Activated CD4-positive, alpha-beta T cell treated with anti-CD3 and anti-CD28 coated beads, Interleukin-2, amount 50 U/mL, for 24 hours (primary cell): ENCODE measurements at places on chromosomes 4 and X.

- DNase-seq: peak; percentile 55
Observed at GRCh38 chrX:45710081-45710801, 509.6 kb upstream of the DIPK2B start.

- DNase-seq: no peak
Observed at GRCh38 chr4:7426525-7427171, 8.1 kb downstream of the PSAPL1 start.

- no peak for DNase-seq
Observed at GRCh38 chr4:116926631-116927295, 158.6 kb downstream of the TRAM1L1 start.

- DNase-seq: no peak
Observed at GRCh38 chr4:34644579-34645115, 1599.7 kb downstream of the ARAP2 start.

DNA sequence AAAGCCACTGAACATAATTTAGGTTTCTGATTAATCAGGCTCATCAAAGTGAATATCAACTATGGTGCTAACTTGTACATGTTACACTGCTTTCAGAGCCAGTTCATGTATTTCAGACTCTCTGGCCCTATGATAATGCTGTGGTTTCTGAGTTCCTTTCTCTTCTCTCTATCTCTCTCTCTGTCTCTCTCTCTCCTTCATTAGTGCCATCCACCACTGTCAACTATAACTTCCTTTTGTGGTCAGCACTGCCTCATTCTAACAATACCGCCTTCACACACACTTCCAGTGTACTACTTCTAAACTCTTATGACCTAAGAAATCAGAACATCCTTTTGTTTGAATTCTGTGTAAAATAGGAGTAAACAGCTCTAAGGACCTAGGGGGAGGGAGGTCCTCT is 907.1 kb downstream of the RPA4 start:
- DNase-seq: no peak

DNA sequence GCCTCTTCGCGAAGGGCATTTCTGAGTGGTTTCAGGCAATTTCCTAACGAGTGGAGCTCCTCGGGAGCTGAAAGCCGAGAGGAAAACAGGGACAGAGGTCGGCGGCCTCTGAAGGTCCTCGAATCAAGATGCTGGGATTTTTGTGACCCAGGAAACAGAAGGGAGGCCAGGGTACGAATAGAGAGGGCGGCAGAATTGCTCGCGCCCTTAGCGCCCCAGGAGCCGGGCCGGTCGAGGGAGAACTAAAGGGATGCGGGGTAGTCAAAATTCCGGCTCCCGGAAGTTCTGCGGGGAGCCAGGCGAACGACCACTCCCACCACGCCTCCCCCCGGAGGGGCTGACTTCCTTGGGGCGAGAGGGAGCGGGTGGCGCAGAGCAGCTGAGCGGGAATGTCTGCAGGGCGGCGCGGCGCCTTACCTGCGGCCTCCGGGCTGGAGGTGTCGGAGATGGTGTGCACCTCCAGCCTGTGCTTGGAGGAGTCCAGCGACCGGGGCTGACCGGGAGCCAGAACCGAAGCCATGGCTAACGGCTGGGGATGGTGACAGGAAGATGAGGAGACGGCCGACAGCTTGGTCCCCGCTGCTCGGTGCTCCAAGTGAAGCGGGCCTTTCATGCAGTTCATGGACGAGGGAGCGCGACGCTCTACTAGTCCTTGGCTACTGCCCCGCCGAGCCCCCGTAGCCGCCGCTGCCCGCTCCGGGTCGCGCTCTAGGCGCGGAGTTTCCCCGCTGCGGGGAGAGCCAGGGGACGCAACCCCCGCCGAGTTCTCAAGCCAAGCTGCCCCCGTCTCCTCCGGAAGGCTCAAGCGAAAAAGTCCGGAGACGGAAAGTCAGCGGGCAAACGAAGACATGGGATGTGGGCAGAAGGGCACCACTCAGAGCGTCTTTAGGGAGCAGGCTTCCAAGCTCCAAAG is 782 bp downstream of the PITX2 start:
- no peak for DNase-seq

DNA sequence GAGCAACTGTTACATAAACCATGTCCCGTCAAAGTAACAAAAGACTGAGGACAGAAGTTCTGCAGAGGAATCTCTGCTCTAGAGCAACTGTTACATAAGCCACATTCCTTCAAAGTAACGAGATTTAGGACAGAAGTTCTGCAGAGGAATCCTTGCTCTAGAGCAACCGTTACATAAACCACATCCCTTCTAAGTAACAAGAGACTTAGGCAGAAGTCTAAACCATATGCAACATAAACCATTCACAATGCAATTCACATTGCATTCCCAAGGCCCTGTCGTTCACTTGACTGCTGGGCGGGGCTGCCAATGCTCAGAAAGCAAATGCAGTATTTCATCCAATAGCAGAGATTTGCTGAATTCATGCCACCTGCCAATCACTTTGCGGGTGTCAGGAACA is 124.4 kb upstream of the PUDP start:
- no peak for DNase-seq

DNA sequence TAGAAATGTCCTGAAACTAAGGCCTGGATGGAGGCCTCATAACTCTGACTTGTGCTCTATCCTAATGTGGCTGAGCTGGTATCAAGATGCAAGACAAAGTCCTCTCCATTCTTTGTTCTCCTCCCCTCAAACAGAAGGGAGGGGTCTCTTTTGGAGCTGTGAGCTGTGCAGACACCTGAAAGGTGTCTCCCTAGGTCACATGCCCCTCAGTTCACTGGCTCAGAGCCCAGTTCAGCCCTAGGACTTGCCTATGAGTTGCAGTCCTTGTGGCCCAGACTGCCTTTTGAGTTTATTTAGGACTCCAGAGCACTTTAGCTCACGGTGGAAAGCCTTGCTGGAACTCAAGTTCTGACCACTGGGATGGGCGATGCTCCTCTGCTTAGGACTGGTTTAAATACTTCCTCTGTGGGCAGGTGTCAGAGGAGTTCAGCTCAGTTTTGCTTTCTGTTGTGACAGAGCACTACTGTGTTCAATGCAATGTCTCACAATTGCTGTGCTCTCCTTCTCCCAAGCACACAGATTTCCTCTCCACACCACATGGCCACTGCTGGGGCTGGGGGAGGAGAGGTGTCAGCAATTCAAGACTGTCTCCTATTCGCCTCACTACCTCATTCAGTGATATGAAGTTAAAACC is 84.8 kb upstream of the ZNF827 start:
- no peak for DNase-seq

GRCh38 chr4:161704653-161705052 is 459.1 kb downstream of the FSTL5 start:
- DNase-seq: no peak
